A549 (cell line): ENCODE measurements at places on chromosomes 1 and 21.
A peak's percentile ranks its signal among the peaks of the same experiment; 100 is the strongest.

GRCh38 chr1:53455364-53455991 lies 3.7 kb upstream of the DMRTB1 start:
- no peak for DNase-seq

DNA sequence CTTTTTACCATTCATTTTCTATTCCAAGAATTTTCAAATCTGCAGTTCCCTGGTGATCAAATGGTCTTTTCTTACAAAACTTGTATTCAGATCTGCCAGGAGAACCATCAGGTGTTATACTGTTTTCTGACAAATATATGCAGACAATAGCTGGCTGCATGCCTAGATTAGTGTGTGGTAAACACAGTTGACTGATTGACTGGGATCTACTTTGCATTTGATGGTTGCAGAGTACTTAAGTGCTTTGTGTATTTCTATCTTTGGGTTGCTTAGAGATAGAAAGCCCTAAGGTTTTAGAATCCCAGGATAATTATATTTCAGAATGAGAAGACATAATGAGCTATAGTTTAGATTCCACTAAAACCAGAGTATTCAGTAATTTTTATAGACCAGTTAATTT lies 102.0 kb upstream of the CHODL start:
- DNase-seq, result no peak

DNA sequence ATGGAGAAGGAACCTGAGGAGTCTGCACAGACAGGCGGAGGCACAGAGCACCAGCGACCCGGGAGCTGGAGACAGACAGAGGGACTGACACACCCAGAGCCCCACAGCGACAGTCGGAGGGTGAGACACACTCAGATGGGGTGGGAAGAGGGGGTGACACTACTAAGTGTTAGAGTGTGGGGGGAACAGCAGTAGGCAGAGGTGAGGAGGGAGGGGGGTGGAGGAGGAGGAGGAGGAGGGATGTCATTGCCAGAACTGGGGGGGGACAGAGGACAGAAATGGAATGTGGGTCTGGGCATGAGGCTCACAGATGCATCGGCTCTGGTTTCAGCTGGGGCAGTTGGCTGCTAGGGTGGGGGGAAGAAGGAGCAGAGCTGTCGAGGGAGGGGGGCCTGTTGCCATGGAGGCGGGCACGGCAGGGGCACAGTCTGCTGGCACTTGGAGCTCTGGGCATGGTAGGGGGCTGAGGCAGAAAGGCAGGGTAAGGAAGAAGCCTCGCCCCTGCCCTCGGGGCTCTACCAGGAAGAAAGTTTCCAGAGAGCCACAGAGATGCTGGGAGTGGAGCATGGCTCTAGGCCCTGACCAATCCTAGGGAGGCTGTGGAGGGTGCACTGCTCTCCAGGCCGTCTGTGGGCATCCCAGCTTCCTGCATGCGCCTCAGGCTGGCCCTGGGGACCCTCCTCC lies 37.3 kb downstream of the AHDC1 start:
- DNase-seq, result no peak

- DNase-seq, result no peak
Measured at GRCh38 chr1:14220324-14220723, 378.2 kb upstream of the KAZN start.

GRCh38 chr1:235834620-235835019 lies 32.1 kb downstream of the LYST start:
- no peak for DNase-seq

GRCh38 chr21:20515446-20515845 lies 482.8 kb upstream of the NCAM2 start:
- no peak for DNase-seq

GRCh38 chr1:17377325-17377953 lies 5.4 kb downstream of the PADI6 start:
- no peak for DNase-seq

GRCh38 chr1:10457875-10458274 lies 8.0 kb downstream of the CORT start:
- DNase-seq, result no peak

DNA sequence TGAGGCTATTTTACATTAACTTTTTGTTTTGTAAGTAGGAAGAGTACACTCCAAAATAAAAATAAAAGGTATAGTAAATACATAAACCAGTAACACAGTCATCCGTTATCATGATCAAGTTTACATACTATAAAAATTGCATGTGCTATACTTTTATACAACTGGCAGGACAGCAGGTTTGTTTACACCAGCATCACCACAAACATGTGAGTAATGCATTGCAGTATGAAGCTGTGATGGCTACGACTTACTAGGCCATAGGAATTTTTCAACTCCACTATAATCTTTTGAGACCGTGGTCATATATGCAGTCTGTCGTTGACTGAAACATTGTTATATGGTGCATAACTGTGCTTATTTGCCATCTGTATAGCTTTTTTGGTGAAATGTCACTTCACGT lies 106.2 kb downstream of the CENPF start:
- no peak for DNase-seq

DNA sequence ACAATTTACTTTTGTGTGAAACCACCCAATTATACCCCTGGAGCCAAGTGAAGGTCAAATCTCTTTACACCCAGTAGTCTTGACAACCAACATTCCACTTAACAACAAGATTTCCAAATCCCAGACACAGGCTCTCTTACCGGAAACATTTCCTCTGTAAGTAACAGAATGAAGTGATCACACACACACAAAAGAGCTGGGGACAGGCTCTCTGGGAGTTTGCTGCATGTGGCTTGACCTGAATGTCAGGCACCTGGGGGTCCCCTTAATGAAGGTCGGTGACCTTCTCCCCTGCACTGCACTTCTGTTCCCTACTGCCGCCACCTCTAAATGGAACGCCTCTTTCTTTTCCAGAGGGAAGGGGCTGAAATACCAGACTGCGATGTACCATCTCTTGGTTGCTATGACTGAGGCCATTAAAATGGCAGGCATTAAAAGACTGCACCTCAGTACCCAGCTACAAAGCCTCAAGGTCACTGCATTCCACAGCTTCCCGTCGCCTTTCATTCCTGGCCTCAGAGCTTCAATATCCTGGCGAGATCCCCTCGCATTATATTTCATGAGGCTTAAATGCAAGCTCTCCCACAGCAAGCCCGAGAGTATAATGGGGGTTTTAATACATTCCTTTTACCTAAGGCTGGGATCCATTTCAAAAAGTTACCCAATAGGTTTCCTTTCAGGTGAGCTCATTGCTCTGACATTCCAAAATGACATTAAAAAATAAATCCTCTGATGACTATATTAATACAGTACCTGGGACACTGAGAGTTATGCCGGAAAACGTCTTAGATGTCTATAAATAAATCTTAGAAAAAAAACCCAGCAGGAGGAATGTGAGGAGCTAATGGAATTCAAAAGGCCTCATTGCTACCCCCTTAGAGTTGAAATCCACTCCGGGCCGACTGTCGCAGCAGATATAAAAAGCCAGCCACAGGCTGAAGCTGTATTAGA lies 90.9 kb upstream of the DIRAS3 start:
- DNase-seq, result no peak

DNA sequence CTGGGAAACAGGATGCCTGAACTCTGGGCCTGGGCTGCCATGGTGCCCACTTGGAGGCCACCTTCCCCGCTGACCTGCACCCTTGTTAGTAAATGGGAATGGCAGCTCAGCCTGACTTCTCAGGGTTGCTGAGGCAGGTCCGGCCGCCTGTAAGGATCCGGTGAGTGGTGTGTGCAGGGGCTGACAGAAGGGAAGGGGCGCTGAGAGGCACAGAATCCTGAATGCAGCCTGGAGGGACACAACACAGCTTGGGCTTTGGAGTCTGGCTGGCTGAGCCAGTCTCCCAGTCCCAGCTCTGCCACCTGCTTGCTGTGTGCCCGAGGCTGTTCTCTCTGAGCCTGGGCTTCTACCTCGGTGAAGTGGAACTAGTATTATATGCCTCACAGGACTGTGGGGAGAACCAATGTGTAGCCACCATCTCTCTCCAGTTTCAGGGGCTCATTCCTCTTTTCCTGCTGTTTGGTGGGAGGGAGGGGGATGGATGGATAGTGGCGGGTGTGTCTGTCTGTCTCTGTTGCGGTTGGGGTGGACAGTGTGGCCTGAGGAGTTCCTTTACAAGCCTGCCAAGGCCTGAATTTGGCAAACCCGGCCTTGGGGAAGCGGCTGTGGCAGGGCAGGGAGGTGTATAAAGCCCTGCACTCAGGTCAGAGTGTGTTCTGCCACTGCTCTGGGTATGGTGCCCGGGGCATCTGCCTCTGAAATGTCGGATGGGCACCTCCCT lies 18.0 kb downstream of the ADORA1 start:
- no peak for DNase-seq

- no peak for DNase-seq
Measured at GRCh38 chr1:19596065-19596713, 47.9 kb upstream of the NBL1 start.

DNA sequence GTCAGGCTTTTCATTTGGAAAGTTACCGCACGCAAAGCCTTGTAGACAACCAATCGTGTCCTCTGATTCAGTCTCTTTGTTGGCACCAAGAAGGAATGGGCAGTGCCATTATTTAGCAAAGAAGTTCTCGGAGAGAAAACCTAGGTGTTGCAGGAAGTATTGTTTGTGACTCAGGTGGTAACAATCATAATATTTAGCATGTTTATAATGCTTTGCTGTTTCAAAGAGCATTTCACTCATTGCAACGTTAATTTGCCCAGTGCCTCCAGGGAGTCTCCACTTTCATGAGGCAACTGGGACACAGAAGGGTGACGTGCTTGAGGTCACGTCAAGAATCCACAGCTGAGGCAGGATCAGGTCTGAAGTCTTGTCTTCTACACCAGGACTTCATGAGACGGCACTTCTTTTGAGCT lies 31.4 kb downstream of the STPG1 start:
- no peak for DNase-seq

DNA sequence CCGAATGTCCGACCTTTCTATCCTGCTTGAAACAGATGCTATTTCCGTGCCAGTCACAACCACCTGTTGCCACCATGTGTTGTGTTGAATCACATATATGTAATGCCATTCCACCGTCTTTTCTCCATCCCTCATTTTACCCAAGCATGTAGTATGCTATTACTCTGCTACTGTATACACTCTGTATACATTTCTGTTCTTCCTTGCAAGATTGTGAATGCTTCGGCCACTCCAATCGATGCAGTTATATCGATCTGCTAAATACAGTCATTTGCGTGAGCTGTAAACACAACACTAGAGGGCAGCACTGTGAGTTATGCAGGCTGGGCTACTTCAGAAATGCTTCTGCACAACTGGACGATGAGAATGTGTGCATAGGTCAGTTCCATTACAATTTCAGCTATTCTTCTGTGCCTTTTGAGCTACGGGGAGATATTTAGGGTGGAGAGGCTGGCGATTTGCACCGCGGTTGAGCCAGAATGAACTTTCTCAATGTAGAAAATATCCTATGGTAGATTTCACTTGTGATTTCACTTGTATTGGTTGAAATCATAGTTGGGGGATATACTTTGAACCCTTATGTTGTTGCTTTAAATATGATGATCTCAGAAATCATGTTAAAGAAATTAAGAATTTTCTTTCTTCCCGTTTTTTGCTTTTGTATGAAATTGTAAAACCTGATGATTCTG lies 289.8 kb downstream of the NTNG1 start:
- peak; percentile 3 for DNase-seq

- no peak for DNase-seq
Measured at GRCh38 chr1:41380979-41381691, 19.9 kb downstream of the FOXO6 start.

DNA sequence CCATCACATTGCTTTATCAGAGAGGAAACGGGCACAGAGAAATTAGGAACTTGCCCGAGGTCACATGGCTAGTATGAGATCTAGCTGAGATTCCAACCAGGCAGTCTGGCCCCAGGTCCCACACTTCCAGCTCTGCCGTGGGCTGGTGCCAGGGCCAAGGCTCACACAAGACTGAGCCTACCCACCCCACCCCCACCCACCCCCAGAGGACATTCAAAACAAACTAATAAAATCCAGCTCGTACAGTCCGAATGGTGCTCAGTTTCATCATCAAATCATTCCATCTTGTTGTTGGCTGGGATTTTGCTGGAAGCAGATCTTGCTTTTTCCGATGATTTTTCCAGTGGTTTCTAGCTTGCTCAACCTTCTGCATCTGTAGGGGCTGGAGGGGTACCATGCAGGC lies 27.9 kb downstream of the MATN1 start:
- no peak for DNase-seq

DNA sequence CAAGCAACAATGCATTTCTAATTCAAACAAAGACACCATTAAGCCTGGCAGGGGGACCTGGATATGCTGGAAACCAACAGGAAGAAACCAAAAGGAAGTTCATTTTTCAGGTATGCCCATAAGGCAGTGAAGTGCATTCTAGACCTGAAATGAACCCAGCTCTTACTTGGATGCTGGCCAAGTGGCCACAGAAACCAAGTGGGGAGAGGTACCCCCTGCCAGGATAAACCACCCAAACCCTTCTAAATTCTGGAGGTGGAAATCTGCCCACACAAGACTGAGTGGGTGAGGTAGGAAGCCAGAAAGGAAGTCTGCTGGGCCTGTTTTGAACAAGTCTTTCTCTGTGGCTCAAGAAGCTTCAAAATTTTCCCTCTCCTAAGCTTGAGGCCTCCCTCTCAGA lies 2.6 kb downstream of the CD5L start:
- DNase-seq, result no peak

- no peak for DNase-seq
Measured at GRCh38 chr1:16043521-16043920, at the start of gene CLCNKB. Gene CLCNKB (plus strand): TSS chr1:16043782. CDS start chr1:16044493, 711 bp downstream.

DNA sequence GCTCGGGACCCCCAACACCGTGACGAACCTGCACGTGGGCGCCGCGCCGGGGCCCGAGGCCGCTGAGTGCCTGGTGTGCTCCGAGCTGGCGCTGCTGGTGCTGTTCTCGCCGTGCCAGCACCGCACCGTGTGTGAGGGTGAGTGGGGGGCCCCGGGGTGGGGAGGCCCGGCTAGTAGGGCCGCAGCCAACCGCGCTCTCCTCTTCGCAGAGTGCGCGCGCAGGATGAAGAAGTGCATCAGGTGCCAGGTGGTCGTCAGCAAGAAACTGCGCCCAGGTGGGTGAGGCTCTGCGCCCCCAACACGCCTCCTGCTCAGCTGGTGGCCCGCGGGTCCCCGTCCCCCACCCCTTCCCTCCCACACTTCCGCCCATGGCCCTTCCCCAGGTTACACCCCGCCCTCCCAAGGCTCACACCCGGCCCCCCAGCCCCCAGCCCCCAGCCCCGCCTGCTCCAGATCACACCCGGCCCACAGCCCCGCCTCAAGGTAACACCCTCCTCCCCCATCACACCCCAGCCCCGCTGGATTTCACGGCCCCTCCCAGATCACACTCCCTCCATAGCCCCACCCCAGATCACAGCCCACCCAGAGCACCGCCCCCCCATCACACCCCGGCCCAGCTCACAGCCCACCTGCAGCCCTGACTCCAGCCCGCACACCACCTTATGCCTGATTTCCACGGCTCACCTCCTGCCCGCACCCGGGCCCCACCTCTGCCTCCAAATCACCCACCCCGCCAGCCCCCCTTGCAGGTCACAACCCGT lies 2.4 kb upstream of the MMP23B start:
- no peak for DNase-seq

GRCh38 chr21:45985471-45986315 lies 4.1 kb downstream of the COL6A1 start:
- DNase-seq, result no peak

GRCh38 chr1:6357243-6357936 lies 36.2 kb downstream of the ACOT7 start:
- no peak for DNase-seq
